ENCODE measurements at places on chromosomes 1 and 21.
A peak's percentile ranks its signal among the peaks of the same experiment; 100 is the strongest.

GRCh38 chr1:23425193-23425494, 596 bp upstream of the TCEA3 start:
- DNase-seq: no peak

- DNase-seq: no peak
Measured at GRCh38 chr1:211601982-211602670, 23.2 kb upstream of the SLC30A1 start.

- DNase-seq: no peak
Measured at GRCh38 chr1:7453038-7453437, 318.1 kb upstream of the VAMP3 start.

DNA sequence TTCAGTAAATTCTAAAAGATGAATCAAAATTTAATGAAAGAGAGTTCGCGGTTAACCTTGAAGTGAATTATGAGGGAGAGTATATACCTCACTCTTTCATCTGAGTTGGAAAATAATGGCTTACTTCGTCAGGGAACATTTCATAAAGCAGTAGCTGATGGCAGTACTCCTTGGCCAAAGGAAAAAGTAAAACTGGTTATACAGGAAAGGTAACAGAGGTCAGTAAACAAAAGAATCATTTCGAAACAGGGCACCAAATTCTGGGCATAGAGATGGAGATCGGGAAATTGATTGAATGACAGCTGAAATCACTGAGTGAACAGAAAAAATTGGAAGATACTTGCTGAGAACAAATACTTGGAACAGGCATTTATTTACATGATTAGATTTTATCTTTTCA, 199.0 kb downstream of the OLFM3 start:
- no peak for DNase-seq

DNA sequence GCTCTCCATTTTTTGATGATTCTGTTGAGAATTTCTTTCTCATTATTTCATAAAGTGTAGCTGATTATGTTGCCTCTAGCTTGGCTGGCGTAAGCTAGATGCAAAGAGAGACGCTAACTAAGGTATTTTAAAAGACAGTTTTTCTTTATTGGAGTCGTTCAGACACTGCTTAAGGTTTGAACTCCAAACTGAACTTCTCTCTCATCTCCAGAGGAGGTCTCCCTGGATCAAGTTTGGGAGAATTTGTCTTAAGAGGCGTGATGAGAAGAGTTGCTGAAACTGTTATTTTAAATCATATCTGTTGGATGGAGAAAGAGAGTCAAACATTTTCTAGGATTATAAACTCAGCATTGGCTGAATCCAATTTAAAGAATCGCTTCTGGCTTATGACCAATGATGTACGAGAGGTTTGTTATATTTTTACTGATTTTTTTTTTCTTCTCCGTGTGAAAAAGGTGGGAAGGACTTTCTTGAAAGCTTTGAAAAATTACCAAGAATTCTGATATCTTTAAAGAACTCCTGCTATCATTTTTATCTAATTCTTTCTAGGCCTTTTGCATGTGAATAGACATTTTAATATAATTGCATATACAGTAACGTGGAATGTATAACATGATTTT, 34.0 kb downstream of the MAP3K7CL start:
- peak; percentile 84 for DNase-seq

GRCh38 chr1:197210426-197210825, 57.6 kb upstream of the CRB1 start:
- no peak for DNase-seq

DNA sequence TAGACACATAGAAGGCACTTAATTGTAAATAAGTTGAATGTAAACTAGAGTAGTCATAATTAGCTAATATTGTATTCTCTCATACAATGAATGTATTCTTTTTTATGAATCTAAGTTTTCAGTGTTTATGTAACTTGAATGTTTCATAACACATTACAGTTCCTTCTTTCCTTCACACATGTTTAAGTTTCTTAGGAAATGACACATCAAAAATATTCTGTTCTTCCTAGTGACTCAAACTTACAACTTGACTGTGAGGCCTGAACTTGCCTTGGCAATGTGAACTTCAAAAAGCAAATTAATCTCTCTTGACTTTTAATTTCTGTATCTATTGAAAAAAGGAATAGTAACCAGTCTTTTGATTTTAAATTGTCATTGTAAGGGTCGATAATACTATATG, 700.1 kb downstream of the KCNT2 start:
- DNase-seq: peak; percentile 50

DNA sequence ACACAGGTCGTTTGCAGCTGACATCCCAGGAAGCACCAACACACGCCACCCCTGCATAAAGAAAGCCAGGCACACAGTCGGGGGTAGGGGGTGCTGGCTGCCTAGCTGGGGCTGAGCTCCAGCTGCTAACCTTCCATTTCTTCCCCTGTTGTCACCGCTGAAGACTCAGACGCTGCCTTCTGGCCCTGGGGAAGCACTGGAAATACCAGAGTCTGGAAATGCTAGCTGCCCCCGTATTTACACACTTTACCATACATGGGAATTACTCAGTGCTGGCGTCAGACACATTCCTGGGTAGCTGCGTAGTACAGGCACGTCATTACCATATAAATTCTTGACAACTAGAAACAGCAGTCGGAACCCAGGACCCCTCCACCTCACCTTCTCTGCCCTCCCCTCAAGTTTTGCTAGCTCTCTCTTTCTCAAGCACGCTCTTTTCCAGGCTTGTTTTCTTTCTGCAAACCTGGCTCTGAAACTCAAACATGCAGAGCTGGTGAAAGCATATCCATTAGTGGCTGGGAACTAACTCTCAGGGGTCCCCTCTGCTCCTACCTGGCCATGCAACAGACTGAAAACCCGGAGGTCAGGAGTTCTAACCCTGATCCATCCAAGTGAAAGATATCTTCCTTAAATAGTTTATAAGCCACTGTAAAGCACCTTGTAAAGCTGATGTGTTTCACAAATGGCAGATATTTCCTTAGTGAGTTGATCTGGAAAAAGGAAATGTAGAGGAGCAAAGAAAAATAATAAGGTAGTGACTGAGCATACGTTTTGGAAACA, 3.3 kb downstream of the CSRP1 start:
- DNase-seq: no peak

DNA sequence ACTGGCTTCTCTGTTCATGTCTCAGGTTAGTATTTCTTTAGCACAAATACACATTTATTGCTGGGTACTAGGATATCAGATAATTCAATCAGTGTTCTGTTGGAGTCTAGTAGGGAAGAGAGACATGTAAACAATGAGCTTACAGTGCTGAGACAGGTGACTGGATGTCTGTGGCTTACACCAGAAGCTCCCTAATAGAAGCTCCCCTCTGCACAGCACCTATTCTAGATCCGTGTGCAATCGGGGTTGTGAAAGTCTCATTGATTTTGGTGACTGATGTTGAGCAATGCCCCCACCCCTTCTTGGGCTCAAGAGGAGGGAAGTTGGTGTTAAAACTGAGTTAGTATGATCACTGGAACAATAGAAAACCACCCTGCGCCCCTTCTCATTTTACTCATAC, 279.2 kb downstream of the RPS6KC1 start:
- no peak for DNase-seq

DNA sequence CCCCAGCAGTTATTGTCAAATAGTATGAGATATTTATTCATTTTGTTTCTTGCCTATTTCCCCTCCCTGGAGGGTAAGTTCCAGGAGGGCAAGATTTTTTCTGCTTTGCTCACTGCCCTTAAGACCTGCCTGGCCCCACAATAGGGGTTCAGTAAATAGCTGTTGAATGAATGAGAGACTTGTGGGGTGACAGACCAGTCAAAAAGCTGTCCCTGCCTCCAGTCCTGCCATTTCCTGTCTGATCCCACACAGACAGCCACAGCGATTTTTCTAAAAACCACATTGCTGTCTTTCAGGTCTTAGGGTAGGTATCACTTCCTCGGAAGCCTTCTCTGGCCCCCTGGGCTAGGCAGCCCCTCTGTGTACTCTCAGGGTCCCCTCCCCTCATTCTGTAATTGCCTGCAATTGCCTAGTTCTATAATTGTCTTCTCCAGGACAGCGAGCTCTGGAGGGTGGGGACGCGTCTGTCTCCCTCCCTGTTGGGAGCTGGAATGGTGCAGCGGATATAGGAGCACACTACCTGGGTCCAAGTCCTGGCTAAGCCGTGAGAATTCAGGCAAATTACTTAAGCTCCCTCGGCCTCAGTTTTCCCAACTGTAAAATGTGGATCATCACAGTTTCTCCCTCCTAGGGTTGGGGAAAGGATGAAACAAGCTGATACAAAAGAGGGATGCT, 1.8 kb upstream of the EXTL1 start:
- peak; percentile 36 for DNase-seq

DNA sequence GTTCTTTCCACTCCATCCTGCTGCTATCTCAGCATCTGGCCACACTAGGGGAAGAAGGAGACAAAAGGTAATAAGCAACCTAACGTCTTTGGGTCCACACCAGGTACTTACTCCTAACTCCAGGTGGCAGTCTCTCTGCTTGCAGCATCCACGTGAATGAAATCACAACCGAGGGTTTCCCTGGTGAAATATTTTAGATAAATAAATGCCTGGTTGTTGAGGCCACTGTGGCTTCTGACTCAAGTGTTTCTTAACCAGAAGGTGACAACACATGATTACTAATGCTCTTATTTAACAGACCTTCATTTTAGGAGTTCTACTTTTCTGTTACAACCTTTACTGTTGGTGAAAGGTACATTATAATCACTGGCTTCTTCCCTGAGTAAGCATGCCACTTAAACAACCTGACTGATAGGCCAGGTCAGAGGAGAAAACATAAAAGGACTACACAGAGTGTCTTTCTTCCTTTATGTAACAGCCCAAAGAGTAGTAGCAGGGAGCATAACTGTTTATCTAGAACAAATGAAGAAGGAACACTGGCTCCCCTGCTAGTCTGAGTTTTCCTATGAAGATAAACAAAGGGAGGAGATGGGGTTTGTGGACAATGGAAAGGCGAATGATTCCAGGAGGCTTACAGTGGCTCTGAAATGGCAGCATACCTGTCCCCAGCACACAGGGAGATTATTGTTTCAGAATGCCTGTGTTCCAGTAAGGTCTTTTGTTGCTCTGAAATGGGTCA, 59.9 kb downstream of the SYT6 start:
- DNase-seq: no peak

GRCh38 chr21:29481641-29482040, 182.9 kb downstream of the BACH1 start:
- no peak for DNase-seq

DNA sequence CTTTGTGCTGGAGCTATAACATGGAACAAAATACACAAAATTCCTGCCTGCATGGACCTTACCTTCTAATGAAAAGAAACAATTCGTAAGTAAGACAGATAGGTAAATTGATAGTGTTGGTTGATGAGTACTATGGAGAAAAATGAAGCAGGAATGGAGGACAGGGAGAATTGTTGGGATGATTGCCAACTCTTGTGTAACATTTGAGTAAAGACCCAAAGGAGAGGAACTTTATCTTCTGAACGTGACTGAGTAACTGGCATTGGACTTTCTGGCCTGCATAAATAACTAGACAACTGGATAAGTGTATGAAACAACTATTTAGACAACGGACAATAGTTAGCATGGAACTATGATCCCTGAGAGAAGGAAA, 6.8 kb upstream of the EFCAB14 start:
- no peak for DNase-seq

DNA sequence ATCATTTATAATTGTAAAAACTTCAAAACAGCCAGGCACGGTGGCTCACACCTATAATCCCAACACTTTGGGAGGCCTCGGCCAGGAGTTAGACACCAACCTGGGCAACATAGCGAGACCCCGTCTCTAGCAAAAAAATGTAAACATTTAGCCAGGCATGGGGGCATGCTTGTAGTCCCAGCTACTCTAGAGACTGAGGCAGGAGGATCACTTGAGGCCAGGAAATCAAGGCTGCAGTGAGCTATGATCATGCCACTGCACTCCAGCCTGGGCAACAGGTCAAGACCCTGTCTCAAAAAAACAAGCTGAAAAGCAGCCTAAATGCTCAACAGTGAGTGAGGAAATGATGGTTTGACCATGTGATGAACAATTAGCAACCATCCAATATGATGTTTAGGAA, 7.3 kb downstream of the C1orf167 start:
- DNase-seq: no peak

GRCh38 chr1:39268112-39268581, 63.7 kb downstream of the MACF1 start:
- DNase-seq: no peak

DNA sequence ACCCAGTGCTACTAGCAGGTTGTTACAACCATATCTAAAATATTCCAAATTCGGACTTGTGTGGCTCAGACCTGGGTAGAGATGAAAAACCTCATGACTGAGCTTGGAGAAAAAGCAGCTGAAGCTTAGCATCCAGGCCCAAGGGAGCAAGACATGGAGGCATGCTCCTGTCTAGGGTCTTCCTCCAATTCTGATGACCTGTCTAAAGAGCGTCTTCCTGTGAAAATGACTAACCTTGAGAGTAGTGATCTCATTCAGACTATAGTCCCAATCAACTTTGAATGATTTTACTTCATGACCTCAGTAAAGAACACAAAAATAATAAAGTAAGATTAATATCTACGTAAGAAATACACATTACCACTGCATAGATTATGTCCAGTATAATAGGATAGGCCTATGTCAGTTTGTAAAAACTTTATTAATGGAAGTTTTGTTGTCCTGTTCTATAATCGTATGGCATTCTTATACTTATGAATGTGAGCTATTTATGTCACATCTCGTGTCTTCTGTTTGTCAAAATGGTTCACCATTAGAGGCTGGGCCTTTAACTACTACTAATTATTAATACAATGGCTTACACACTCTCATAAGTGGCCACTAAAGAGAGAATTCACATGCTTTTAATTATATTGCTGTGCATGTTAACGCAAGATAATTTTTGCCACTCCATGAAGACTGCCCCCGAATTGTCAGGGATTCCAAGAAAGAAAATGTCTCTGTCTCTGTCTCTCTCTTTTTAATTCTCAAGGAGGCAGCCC, 201.3 kb downstream of the NCAM2 start:
- no peak for DNase-seq

GRCh38 chr1:41380195-41380594, 19.0 kb downstream of the FOXO6 start:
- no peak for DNase-seq

DNA sequence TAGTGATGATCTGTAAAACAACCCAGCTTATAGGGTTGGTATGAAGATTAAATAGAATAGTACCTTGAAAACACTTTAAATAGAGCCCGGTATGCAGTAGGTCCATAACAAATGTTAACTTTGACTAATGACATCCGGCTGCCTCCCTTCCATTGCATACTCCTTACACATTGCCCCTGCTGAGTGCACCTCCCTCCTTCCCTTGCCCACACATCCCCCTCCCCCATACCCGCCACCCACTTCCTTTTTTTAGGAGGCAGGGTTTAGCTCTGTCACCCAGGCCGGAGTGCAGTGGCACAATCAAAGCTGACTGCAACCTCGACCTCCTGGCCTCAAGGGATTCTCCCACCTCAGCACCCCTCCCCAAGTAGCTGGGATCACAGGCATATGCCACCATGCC, 24.4 kb upstream of the ZC3H12A start:
- peak; percentile 60 for DNase-seq

DNA sequence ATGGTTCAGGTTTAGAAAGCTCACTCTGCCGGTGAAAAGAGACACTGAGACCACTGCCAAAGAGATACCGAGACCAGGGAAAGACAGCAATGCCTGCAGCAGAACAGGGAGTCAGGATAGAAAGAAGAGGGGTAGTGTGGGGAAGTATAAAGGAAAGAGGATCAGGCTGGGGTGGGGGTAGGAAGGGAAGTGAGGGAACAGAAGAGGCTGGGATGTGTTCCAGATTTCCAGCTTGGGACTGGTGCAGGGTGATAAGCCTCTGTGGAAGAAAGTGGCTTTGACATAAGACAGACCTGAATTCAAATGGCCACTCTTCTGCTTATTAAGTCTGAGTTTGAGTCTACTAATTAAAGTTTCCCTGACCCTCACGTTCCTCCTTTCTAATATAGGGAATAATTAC, 105.9 kb downstream of the PIK3R3 start:
- DNase-seq: no peak

GRCh38 chr1:53688381-53689102, 50.4 kb downstream of the GLIS1 start:
- DNase-seq: no peak

All from Kasumi-1 (cell line).